LHCN-M2 (cell line): ENCODE measurements at places on chromosomes 6 and 20. TPM values are rescaled to one million over a fixed set of nuclear protein-coding genes. Genes with fewer than 3 reads are reported as not detected.

DNA sequence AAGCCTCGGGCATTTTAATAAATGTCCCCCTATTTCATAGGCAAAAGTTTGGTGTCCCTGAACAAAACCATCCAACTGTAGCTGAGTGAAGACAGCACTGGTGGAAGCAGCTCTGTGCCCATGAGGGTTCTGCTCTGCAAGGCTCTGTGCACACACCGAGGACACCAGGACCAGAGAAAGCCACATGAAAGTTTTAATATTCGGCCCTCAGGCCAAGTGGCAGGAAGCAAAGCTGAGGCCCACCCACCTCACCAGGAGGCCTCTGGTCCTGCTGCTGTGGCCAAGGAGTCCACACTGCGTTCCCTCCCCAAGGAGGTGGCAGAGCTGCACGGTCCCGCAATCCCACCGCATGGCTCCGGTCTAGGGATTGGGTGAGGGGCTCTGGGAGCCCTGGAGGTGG is 62.6 kb upstream of the RPS6KA2 start:
- DNase-seq: no peak

DNA sequence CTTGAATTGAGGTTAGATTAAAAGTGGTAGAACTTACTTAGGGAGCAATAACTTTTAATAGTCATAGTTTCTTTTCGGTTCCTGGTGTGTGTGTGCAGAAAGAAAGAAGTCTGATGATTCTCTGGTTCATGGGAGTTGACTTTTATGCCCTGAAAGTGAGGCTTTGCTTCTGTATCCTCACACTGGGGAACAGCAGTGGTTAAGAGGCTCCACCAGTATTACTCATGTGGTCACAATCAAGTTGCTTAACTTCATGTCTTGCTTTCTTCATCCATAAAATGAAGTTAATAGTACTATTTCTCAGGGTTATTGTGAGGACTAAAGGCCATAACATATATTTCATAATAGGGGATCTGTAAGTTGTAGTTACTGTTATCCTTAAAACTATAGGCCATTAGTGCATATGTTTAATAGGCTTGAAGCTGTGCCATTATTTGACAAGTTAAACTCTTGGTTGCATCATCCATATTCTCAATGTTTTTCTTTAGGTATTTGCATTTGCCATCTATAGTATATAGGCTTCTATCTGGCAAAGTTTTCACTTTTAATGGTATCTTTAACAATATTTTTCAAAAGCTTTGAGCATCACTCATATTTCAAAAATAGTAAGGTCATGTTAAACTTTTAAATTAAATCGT is 262.4 kb downstream of the PLCB1 start:
- peak; percentile 1 for DNase-seq

- DNase-seq: no peak
Measured at GRCh38 chr20:58810879-58811250, 39.8 kb downstream of the GNAS-AS1 start.

- no peak for DNase-seq
Measured at GRCh38 chr20:13515796-13516558, 122.8 kb downstream of the TASP1 start.

GRCh38 chr6:1747003-1747402 is 137.3 kb downstream of the FOXC1 start:
- no peak for DNase-seq

DNA sequence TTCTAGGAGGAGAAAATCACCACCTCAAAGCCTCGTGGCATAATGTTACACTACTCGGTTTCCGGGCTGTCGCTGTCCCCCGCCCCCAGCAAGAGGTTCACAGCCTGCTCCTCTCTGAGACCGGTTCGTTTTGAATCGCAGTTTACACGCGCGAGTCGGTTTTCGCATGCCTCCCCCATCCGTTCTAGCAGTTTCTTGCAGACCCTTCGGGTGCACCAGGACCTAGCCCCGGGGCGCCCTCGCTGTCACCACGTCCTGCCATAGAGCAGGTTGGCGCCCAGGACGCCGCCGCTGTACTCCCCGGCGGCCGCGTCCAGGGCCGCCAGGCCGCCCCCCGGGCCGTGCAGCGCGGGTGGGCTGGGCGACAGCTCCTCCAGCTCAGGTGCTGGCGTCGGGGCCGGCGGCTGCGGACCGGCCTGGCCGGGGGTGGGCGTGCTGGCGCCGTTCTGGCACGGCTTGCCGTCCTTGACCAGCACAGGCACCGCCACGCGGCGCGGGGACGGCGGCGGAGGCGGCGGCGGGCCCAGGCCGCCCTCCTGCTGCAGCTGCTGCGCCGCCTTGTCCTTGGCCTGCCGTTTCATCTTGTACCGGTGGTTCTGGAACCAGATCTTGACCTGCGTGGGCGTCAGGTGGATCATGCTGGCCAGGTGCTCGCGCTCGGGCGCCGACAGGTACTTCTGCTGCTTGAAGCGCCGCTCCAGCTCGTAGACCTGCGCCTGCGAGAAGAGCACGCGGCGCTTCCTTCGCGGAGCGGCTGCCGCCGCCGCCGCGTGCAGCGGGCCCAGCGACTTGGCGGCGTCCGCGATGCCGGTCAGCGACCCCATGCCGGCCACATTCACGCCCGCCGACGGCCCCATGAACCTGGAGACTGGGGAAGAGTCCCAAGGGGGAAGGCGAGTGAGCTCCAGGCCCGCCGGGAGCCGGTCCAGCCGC is 1.4 kb downstream of the NKX2-4 start:
- DNase-seq: no peak

GRCh38 chr6:74997646-74998045 is 208.2 kb downstream of the COL12A1 start:
- DNase-seq: no peak

GRCh38 chr20:5474646-5475550 is 158.1 kb upstream of the PROKR2 start:
- DNase-seq: no peak

DNA sequence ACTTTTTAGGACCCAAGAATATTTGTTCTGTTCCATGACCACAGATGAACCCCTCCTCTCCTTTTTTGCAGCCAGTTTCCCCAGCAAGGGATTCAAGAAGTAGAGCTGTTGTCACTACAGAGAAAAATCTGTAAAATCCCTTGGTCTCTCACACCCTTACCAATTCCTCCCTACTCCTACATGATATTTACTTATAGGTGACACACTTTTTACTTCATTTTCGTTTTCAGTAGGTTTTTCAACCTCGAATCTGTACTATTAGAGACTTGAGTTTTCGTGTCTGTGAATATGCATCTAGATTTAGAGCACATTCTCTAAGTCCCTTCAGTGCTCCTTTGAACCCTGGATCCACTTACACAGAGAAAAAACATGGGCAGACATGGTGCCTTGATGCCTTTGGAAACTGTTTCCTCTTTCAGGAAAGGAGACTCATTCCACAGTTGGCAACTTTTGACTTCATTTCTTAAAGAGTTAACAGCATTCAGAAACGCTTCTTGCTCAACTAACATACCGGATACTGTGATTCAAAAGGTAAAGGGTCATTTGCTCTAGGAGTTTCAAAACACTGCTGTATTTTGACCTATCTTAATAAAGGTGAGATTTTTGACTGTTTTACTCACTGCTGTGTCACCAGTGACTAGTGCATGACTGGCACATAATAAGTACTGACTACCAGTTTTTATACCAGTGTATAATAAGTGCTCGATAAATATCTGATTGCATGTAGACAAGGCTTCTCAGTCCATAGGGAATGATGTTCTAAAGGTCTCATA is 50.6 kb downstream of the LAMA4 start:
- DNase-seq: peak; percentile 91

- peak; percentile 66 for DNase-seq
Measured at GRCh38 chr6:70673601-70674000, 5.9 kb downstream of the SMAP1 start.

GRCh38 chr6:129894921-129895320 is 33.8 kb upstream of the TMEM244 start:
- DNase-seq: no peak

GRCh38 chr20:44572551-44573500 is 9.6 kb upstream of the PKIG start:
- peak; percentile 89 for DNase-seq

DNA sequence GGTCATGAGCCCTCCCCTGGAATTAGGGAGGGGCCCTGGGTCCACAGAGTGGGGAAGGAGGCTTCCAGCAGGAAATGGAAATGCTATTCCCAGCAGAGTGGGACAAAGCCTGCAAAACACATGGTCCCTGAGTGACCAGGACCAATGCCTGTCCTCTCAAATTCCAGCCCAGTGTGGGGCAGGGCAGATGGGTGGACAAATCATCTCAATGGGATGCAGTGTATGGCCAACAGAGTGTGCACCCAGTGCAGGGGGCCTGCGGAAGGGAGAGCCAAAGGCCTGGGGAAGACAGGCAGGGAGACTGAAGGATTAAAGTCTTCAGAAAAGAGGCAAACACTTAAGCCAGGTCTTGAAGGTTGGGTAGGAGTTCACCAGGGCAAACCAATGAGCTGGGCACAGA is 28.7 kb upstream of the PHACTR3 start:
- no peak for DNase-seq

DNA sequence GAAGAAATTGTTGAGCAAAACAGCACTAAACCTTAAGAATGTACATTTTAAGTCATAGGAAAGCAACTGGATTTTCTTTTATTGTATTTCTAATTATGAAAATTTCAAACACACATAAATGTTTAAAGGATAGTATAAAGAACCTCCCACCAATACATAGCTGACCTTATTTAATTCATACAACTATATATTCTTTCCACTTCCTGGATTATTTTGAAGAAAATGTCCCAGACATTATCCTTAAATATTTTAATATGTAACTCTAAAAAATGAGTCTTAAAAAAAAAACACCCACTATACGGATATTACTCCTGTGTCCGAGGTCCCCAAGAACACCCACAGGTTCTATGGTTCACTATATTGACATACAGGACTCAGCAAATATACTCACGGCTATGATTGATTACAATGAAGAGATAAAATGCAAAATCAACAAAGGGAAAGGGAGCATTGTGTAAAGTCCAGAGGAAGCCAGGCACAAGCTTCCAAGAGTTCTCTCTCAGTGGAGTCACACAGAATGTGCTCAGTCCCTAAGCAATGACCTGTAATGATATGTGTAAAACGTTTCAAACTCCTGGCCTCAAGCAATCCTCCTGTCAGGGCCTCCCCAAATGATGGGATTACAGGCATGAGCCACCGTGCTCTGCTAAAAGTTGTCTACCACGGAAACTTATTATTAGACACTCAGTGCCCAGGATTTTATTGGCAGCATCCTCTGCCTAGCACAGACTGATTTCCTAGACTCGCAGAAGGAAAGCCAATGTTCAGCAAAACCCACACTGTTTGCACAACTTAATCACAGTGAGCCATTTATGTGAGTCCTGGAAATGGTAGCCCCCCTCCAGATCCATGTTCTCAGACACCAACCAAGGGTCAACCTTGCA is 23.2 kb downstream of the GLYATL3 start:
- no peak for DNase-seq

GRCh38 chr20:61997891-61998290 is 67.8 kb downstream of the TAF4 start:
- DNase-seq: no peak

GRCh38 chr6:43328528-43328927 is 19.9 kb upstream of the CRIP3 start:
- no peak for DNase-seq

Gene LAMA4
- 6.5 and 6.8 TPM in 2 replicates for total RNA-seq
